ENCODE measurements at places on chromosomes 13 and 19.

DNA sequence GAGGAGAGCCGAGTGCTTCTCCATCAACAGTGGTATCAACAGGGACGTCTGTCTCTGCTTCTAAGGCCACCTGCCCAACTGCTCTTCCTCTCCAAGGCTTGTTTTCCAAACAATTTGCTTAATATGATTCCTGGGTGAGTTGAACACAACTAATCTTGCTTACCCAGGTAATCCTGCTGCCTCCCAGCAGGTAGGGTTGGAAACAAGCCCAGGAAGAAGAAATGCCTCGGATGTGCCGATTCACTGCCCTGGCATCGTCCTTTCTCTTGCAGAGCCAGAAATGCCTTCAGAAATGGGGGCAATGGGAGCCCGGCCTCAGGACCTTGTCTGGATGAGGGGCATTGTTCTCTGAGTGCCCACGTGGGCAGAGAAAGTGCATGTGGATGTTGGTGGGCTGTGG is 51.9 kb upstream of the C1QTNF9B start:
- no peak for DNase-seq

DNA sequence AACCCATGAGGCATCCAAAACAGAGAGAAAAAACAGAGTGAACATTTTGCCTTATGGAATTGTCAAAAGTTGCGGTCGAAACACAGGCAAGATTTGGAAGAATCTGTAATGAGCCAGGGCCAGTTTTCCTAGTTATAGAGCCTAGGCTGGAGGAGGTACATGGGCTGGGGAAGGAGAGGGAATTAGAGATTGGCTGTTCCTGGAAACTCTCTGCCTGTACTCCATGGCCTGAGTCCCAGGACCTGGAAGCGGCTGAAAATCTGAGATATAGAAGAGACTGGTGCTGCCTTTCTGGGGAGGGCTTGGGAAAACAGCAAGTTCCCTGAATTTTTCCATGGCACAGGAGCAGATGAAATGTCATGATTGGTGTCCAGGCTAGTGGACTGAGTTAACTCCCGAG is 122.8 kb upstream of the KLF12 start:
- DNase-seq = no peak

DNA sequence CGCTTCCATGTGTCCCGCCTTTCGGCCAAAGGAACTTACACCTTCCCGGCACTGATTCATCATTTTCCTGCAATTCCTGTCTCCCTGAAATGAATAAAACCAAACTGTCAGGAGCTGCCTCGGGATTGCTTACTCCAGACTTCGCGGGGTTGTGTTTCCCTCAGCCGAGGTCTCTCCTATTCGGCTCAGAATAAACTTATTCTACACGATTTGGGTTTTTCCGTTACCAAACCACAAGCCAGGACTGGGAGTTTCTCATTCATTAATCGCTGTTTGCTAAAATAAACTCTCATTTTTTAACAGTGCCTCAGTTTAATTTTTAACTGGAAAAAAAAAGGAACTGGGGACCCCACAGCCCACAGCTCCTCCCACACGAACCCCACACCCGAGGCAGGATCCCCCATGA is 667 bp downstream of the ZNF878 start:
- no peak for DNase-seq

GRCh38 chr19:40442328-40443130 is 1.6 kb downstream of the SERTAD3 start:
- no peak for DNase-seq

- no peak for DNase-seq
These were observed 41.6 kb downstream of the NDFIP2 start for GRCh38 chr13:79522583-79522982.

- DNase-seq = no peak
These were observed 787.7 kb downstream of the UQCRFS1 start for GRCh38 chr19:28425046-28425931.

DNA sequence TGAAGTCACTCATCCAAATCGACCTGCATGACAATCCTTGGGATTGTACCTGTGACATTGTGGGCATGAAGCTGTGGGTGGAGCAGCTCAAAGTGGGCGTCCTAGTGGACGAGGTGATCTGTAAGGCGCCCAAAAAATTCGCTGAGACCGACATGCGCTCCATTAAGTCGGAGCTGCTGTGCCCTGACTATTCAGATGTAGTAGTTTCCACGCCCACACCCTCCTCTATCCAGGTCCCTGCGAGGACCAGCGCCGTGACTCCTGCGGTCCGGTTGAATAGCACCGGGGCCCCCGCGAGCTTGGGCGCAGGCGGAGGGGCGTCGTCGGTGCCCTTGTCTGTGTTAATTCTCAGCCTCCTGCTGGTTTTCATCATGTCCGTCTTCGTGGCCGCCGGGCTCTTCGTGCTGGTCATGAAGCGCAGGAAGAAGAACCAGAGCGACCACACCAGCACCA is 5.9 kb downstream of the SLITRK5 start:
- no peak for DNase-seq

GRCh38 chr13:95122063-95122462 is 179.2 kb downstream of the ABCC4 start:
- DNase-seq = no peak

- no peak for DNase-seq
These were observed 4.6 kb upstream of the TPRX2 start for GRCh38 chr19:47854459-47854858.

- DNase-seq = peak; percentile 8
These were observed 17.6 kb downstream of the GPR42 start for GRCh38 chr19:35388277-35389054.

- DNase-seq = no peak
These were observed 7.7 kb downstream of the ZNF563 start for GRCh38 chr19:12325690-12326089.

- no peak for DNase-seq
These were observed 75.2 kb upstream of the C13orf46 start for GRCh38 chr13:114049026-114049425.

DNA sequence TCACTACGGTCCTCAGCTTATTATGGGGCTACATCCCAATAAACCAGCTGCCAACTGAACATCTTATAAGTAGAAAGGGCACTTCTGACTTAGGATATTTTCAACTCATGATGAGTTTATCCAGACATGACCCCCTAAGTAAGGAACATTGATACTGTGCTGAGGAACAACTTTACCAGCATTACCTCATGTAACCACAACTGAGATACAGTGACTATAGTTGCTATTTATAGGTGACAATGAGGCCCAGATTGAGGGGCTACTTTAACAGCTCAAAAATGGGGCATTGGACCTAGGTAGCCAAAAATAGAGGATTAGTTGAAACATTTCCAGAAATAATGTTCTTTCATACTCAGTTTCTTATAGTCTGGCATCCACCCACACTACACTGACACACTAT is 26.8 kb downstream of the SKA3 start:
- no peak for DNase-seq

DNA sequence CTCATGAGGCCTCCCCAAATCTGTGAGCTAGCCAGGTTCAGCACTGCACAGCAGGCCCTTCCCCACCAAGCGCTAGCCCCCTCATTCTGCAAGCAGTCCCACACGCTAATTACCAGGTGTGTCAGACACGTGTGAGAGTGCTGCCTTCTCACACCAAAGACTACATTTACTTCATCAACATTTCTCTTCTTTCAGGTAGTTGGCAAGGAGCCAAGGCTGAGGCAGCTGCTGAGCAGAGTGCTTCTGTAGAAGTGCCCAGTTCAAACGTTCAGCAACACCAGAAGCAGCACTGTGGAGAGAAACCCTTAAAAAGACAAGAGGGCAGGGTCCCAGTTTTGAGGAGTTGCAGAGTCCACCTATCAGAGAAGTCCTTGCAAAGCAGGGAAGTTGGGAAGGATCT is 6.4 kb downstream of the ZNF773 start:
- DNase-seq = no peak

- DNase-seq = no peak
These were observed 5.4 kb downstream of the GNA11 start for GRCh38 chr19:3099347-3100145.

GRCh38 chr19:10686661-10687517 is 14.3 kb upstream of the QTRT1 start:
- no peak for DNase-seq

GRCh38 chr19:55146078-55146704 is 2.8 kb downstream of the TNNT1 start:
- DNase-seq = no peak

- no peak for DNase-seq
These were observed 41.3 kb downstream of the RCBTB2 start for GRCh38 chr13:48491423-48492095.

DNA sequence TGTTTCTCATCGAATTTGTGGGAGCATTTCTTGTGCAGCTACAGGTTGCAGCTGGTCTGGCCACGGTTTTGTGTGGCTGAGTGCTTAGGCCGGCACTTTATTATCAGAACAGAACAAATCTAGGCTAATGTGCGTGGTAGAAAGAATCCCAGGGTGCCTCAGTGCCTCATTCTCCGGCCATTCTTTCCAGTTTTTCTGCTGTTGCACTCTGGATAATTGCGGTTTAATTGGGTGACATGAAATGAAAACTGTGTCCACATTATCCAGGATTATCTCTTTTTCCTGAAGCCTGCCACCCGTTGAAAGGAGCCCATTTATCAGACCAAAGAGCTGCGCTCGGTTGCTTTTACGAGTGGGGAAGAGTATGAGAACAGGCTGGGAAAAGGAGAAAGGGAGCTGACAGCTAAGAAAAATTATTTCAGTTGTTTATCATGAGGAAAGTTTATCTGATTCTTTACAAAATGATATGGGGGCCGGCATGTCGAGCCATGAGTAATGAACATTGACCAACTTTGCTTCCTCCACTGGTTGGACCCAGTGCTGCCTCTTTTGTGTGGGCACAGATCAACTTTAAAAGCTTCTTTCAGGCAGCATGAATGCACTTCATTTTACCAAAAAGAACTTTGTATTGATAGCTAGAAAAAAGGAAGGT is 117.0 kb upstream of the SOX21 start:
- no peak for DNase-seq

DNA sequence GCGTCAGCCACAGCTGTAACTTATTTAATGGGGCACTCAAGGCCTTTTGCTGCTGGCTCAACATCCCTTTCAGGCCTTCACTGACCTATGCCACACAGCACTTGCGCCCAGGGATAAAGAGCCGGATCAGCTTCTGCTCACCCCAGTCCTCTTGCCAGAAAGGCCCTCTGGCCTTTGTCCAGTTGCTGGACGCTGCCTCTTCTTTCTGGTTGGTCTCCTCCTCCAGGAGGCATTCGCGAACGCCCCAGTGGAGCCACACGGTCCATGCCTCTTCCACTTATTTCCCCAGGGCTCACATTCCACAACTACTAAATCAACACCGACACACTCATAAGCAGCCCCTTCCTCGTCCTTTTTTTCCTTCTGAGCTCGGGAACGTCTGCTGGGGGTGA is 3.7 kb upstream of the ZNF329 start:
- no peak for DNase-seq

DNA sequence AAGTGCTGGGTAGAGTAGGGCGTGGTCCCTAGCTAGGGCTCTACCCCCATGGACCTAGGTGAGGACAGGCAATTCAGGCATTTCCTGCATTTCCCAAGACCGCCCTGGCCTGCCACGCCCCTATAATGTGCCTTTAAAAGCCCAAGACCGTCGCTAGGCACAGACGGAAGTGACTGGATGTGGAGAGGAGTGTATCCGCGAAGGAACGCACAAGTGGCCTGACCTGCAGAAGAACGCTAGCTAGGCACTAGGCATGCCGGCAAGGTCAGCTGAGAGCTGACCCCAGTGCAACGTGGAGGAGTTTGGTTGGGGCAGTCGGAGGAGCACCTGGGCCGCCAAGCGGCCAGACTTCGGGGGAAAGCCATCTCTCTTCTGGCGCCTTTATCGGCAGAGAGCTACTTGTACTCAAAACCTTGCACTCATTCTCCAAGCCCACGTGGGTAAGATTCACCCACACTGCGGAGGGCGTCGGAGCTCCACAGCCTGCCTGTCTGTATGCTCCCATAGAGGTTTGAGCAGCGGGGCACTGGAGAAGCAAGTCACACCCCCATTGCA is 370.0 kb downstream of the FGF9 start:
- DNase-seq = no peak

- DNase-seq = no peak
These were observed 76.0 kb upstream of the LSM14A start for GRCh38 chr19:34096020-34096915.

DNA sequence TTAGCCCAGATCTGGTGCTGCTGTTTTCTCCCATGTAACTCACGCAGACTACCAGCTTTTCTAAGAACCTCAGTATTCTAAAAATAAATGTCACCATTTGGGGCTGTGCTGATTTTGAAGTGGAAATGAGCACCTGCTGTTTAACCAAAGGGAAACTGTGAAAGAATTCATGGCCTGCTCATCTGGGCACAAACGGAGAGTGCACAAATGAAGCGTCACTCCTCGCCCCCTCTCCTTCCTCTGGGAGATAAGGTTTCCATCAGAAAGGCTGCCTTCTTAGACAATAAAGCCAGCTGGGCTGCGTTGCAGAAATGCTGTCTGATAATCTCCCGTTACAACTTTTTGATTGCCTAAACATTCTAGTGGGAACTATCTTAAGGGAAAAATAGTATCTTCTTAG is 73.7 kb upstream of the SLC15A1 start:
- DNase-seq = no peak

DNA sequence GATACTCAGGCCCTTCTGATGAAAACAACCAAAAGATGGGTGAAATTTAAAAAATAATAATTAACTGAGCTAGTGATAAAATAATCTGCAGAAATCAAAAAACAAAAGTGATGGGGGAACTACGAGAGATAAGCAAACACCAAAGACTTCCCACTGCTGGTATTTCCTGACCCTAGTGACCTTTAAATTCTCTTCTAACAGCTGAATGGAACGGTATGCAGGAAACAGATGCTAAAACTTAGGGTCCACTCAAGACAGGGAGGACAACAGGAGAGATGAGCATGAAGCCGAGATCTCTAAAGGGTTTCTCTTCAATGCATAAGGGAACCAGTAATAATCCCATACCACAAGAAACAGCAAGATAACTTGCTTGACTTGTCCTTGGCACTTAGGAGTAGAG is 50.8 kb downstream of the USP12 start:
- no peak for DNase-seq

DNA sequence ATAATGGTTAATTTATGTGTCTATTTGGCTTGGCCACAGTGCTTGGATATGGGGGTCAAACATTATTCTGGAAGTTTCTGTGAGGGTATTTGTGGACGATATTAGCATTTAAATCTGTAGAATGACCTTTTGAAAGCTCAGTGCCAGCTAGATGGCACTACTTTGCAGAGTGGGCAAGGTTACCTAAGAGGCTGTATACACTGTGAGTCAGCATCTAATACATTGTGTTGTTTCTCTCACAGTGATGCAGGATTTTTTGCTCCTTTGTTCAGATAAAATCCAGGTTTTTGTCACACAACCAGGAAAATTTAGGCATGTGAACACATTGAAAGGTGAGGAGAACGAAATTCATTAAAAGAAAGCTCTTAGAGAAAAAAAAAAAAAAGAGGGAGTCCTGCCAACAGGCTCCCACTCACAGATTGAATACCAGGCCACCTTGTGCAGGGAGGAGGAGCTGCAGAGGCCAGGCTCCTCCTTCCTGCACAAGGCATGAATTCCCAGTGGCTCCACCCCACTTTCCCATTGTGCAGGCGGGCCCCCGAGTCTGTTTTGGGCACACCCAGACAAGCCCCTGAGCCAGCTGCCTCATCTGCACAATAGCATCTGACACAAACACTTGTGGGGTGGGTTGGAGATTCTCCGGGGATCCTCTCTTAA is 551.0 kb upstream of the ATXN8OS start:
- no peak for DNase-seq

GRCh38 chr19:41405776-41406175 is 8.2 kb downstream of the BCKDHA start:
- DNase-seq = no peak
